ENCODE measurements at places on chromosomes 6 and 20.

GRCh38 chr6:92521553-92521952 is 897.8 kb downstream of the EPHA7 start:
- DNase-seq = no peak

DNA sequence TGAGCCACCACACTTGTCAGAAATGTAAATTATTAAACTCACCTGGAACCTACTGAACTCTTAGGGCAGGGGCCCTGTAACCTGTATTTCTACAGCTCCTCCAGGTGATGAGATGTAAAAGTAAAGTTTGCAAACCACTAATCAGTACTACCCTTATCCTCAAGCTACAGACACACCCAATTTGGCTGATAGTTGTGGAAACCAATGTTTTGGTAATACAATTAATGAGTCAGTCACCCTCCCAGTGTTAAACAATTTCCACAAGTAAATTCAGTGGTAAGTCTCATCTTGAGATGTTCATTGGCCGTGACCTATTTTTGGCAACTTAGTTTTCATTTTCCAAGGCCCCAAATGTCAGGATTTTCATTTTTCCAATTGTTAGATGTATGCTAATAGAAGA is 29.6 kb downstream of the GCNT2 start:
- DNase-seq = no peak

DNA sequence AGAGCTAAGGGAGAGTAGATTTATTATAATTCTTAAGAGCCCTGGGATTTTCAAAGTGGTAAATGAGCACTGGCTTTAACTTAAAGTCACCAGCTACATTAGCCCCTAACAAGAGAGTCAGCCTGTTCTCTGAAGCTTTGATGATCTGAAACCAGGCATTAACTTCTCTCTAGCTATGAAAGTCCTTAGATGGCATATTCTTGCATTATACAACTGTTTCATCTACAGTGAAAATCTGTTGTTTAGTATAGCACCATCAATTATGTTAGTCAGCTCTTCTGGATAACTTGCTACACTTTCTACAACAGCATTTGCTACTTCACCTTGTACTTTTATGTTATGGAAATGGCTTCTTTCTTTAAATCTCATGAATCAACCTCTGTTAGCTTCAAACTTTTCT is 1046.7 kb downstream of the HACE1 start:
- DNase-seq = no peak

- DNase-seq = no peak
Observed at GRCh38 chr6:143936778-143937667, 71.0 kb downstream of the PLAGL1 start.

- peak; percentile 74 for DNase-seq
Observed at GRCh38 chr6:36478051-36478526, 35.3 kb downstream of the KCTD20 start.

DNA sequence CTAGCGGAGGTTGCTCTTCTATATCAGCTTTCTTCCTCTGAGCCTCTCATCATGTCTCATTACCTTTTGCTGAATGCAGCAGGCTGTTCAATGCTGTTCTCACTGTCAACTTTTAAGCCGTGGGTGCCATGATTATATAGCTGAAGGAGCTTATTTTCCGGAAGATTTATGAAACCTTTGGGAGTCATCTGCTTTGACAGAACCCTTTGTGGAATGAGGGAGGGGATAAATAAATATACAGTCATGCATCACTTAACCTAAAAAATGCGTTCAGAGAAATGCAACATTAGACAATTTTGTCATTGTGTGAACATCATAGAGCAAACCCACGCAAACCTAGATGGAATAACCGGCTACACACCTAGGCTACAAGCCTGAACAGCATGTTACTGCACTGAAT is 102.2 kb upstream of the AKAP12 start:
- DNase-seq = no peak

DNA sequence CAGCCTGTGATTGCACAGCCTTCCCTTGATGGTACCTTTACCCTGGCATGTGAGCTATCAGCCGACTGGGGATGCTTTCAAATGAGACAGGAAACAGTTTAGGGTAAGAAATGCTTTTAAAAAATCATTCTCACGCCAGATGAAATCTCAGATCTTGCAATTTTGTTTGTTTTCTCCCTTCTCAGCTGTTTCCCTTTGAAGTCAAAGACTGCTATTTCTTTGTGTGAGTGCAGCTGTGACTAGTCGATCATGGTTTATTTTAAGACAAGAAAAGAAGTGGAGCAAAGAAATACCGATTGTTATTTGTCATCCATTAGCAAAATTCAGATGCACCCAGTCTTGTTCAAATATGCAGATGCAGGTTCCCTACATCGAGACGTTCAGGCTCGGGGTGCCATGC is 489.7 kb downstream of the QKI start:
- no peak for DNase-seq

GRCh38 chr20:6311841-6312655 is 189.2 kb upstream of the FERMT1 start:
- no peak for DNase-seq

- no peak for DNase-seq
Observed at GRCh38 chr6:142429195-142429594, 127.4 kb downstream of the ADGRG6 start.

- DNase-seq = peak; percentile 15
Observed at GRCh38 chr6:5181510-5182317, 79.0 kb downstream of the LYRM4 start.

DNA sequence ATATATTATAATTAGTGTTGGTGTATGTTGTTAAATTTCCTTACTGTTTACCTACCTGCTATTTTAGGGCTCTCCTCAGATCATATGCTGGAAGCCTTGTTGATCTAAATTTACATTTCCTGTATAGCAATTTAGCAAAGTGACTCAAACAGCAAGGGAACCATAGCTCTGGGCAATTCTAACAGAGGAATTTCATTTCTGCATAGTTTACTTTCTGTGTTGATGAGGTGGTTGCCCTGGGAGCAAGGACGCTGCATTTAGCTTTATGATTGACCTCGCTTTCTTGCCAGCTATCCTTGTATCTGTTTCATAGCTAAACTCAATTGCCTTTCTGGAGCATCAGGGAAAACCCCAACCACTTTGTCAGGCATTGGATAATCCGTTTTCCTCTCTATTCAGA is 810.8 kb downstream of the GRIK2 start:
- DNase-seq = no peak

DNA sequence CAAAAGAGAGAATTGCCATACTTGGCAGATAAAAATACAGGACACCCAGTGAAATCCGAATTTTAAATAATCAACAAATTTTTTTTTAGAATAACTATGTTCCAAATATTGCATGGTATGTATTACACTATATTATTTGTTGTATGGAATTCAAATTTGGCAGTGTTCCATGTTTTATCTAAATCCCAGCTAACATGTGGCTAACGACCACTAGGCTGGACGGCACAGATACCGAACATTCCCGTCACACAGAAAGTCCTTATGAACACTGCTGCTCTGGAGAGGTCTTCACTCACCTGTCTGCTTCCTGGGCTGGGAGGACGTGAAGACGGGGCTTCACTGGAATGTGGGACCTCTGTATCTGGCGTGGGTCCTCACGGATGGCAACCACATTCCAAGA is 32.8 kb downstream of the SNX5 start:
- DNase-seq = no peak

GRCh38 chr6:158774717-158775449 is 44.3 kb downstream of the EZR start:
- no peak for DNase-seq

DNA sequence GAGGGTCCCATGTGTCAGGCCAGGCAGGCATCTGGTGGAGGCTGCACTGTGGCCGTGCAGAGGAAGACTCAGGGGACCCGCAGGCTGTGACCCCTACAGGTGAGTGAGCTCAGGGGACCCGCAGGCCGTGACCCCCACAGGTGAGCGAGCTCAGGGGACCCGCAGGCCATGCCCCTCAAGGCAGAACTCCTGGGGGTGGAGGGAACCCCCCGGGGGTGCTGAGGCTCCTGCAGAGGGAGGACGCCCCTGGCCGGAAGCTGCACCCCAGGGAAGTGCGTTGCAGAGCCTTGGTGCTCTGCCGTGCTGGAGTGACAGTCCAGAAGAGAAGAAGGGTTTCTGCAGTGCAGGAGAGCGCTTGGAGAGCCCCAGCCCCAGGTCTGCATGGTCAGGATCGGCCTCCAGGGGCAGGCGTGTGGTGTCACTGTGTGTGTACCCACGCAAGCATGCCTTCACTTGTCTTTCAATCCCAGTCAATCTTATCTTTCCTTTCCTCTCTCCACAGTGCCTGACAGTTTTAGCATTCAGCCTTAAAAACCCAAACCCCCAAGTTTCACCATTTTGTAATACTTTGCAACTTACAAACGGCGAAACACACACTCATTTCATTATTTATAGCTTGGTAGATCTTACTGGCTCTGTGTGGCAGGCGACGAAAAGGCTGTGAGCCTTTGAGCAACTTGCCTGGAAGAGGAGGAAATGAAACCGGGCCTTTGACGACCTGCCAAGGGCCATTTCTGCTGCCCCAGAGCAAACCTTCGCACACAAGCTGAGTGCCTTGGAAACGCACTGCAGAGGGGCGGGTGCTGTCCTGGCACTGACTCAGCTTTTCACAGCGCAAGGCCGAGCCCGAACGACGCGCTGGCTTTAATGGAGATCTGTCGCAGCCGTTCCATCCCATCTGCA is 101.4 kb upstream of the AGPAT4 start:
- no peak for DNase-seq

- no peak for DNase-seq
Observed at GRCh38 chr6:32234934-32235333, 11.1 kb upstream of the NOTCH4 start.

DNA sequence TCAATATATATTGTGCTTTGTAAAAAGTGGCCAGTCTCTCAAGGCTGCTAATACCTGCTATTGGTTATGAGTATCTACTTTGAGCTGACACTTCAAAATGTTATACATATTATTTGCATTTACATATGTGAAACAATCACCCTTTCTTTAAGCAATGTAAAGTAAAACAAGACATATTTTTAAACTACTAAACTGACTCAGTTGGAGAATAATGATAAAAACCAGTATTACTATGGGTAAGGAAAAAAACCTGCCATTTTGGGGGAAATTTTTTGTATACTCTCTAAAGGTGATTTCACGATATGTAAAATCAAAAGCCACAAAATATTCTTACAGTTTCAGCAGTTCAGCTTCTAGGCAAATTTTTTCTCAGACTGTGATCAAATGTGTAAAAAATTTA is 232.3 kb downstream of the PRL start:
- no peak for DNase-seq

DNA sequence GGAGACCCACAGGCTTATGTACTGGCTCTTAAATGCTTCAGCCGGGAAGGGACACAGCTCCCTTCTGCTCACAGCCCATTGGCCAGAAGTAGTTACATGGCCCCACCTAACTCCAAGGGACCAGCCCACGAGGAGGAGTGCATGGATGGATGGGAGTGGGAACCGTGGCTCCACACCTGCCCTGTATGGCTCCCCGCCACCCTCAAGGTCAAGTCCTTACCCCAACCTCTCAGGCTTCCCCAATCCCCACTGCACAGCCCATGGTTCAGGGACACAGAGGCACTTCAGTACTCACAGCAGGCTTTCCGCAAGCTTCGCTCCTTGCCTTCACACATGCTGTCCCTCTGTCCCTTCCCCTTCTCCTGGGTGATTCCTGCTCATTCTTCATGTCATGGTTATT is 137.9 kb upstream of the KCNG1 start:
- DNase-seq = no peak

- DNase-seq = no peak
Observed at GRCh38 chr6:82862543-82862942, 203.1 kb downstream of the UBE3D start.

DNA sequence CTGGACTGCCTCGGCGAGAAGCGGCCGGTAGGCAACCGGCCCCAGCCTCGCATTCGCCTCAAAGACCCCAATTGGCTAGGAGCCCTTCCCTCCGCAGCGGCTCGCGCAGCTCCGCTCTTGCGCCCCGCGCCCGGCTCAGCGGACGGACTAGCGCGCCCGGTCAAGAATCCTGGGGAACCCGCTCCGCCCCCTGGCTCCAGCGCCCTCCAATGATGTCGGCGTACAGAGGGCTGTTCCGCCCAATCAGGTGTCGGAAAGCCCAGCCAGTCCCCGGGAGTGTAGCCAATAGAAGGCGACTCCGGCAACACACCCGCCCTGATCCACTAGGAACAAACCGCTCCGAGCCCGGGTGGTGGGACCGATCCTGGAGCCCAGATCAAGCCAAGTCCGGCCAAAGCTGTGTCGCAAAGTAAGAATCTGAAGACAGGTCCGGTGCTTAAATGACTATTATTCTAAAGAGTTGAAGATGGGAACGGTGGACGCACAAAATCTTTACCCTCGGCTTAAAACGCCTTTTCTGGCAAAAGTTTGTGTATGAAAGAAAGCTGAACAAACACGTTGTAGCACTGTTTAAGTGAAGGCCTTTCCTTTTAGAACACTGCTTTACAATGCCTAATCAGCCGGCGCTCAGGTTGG is 132.2 kb downstream of the OGFRL1 start:
- DNase-seq = no peak

GRCh38 chr6:24214984-24215383 is 89.0 kb downstream of the NRSN1 start:
- no peak for DNase-seq

DNA sequence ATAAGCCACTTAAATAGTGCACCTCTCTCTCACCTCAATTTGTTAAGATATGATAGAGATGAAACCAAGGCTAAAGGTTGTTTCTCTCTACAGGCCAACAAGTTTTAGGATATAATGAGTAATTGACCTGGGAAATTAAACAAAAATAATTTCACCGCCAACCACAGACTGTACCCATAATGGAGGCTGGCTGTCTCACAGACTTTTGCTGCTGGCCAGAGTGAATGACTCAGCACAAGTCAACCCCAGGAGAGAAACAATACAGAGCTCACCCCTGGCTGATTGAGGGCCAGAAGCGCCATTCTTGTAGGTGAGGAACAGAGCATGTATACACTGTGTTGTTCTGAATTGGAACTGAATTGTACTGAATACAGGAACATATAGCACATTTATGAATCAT is 99.9 kb downstream of the CAP2 start:
- DNase-seq = no peak

DNA sequence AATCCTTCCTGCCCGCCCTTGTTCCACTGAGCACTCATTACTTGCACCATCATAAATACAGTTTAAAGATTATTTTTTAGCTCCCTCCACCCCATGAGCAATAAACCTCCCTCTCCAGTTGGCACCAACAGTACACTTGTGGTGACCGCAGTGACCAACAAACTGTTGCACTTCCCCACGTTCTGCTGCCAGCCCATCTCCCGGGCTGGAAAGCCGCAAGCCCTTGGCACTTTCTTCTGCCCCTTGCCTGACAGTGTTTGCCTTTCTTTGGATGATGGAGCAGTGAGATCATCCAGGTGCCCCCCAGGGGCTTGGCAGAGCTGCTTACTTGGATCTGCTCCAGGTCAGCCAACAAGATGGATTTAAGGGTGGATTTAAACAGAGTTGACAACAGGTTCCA is 21.6 kb downstream of the KCNB1 start:
- DNase-seq = no peak

- peak; percentile 21 for DNase-seq
Observed at GRCh38 chr20:13960525-13960924, 29.9 kb downstream of the SEL1L2 start.

DNA sequence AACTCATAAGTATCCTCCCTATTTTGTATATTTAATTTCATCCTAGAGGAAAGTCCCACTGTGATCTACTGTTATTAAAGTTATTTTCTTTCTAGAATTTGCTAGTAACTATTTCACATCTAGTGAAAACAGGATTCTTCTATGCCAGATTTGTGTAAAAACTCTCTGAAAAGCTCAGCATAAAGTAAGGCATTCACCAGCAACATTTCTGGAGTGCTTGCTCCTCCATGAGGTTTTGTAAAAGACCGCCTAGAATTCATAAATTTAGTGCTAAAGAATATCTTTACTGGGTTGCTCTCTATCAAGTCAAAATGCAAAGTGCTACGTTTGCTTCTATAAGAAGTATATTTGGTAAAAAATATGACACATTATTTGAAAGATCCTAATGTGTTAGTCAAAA is 173.5 kb upstream of the IRAK1BP1 start:
- DNase-seq = no peak

GRCh38 chr6:95599706-95600105 is 22.4 kb downstream of the MANEA start:
- no peak for DNase-seq

Data from Kasumi-1 (cell line).